Stimulated activated CD8-positive, alpha-beta memory T cell treated with anti-CD3 and anti-CD28 coated beads, Interleukin-7, amount 100 ng/mL, for 4 hours (primary cell): ENCODE measurements at places on chromosomes 7 and 10.

GRCh38 chr7:50728184-50728583 lies 54.5 kb downstream of the GRB10 start:
- DNase-seq: no peak

- DNase-seq: no peak
These were observed 7.6 kb downstream of the FAM53B start for GRCh38 chr10:124736491-124737136.

- no peak for DNase-seq
These were observed 53.7 kb upstream of the KLF6 start for GRCh38 chr10:3838460-3839437.

GRCh38 chr7:130141884-130142653 lies 63.1 kb downstream of the TMEM209 start:
- DNase-seq: no peak

DNA sequence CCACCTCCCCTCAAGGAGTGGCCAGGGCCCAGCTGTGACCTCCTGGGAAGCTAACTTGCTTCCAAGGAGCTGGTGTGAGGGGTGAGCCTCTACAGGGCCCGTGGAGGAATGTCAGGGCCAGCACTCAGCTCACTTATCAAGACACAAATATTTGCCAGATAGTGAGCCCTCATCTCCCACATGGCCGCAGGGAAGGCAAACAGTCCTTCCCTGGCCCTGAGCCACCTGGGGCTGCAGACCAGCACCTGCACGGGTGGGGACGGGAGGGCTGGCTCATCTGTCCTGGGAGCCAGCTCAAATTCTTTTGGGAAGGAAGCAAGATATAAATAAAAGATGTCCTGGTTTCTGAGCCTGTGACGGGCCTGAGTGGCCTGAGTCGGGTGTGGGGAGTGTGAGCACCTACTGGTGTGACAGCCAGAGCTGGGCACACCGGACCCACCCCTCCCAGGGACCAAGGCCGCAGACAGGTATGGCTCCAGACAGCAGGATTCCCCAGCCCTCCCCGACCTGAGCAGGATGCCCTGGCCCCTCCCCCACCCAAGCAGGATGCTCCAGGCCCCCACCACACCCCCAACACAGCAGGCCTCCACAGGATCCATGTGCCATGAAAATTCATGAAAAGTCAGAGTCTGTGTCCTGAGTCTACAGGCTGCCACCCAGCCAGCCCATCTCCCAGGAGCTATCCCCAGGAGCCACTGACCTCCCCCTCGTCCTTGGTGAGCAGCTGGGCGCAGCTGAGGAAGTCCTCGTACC lies 148.0 kb downstream of the MAPK8 start:
- DNase-seq: no peak

DNA sequence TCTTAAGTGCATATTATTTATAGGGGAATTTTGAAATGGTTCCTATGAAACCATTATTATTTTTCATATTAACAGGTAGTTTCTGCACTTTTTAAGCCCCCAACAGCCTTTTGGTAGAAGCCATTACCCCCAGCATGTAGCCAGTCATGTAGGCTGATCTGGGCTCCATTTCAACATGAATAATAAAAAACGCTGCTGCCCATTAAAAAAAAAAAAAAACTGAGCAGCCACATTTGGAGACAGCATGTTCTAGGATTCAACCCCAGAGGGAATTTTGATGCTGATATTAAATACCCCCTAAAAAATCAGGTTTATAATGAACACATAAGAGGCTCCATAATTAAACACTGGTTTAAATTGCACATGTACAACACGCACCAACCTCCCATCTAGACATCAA lies 181.3 kb downstream of the RTKN2 start:
- DNase-seq: no peak

DNA sequence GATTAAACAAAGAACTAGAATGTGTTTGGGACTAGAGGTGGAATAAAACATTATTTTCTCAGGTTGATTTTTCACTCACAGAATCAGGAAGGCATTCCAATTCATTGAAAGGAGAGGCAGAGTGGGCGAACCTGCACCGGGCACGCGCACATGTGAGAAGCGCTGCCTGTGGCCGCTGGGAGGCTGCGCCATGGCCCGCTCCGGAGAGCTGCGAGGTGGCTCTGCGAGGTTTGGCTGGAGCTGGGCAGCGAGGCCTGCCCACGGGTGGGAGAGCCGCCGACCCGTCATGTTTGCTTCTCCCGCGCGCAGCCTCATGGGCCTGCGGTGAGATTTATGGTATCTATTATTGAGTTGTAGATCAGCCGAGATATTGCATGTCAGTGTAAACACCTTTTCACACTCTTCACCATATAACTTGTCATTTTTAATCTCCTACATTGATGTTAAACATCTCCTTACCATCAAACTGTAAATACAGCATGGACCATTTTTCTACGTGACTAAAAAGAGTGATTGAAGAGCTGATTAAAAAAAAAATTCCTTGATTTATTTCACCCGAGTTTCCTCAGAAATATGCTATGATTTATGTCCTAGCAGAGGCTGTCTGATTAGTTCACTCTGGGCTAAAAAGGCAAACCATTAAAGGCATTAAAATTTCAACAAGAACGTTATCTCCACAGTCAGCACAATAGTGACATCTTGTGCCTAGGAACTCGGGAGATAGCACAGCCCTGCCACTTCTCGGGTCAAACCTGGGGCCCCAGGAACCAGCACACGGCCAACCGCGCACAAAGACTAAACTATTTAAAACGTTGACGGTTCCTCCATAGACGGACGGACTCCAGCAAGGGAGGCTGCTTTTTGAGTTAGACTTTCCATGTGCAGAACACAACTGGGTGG lies 96.6 kb upstream of the RNF32 start:
- no peak for DNase-seq

- DNase-seq: no peak
These were observed 3.1 kb downstream of the PARD3 start for GRCh38 chr10:34811968-34812514.

GRCh38 chr10:77333610-77334340 lies 303.8 kb downstream of the KCNMA1 start:
- no peak for DNase-seq
